ENCODE measurements at places on chromosomes 2 and 18. TPM values are rescaled to one million over a fixed set of nuclear protein-coding genes. Genes with fewer than 3 reads are reported as not detected.

GRCh38 chr2:235958221-235958930 is 209.8 kb downstream of the GBX2 start:
- no peak for DNase-seq
- no peaks in the 10 kb centered on the region for H3K4me1 ChIP-seq
- H3K27ac ChIP-seq, result no peak overlapping the region
- H3K4me3 ChIP-seq, result no peak overlapping the region
- no peaks in the 10 kb centered on the region for H3K36me3 ChIP-seq

- peaks cover 63% of the 10 kb centered on the region for H3K27me3 ChIP-seq
- no peak for DNase-seq
- no peaks in the 10 kb centered on the region for H3K36me3 ChIP-seq
- H3K4me1 ChIP-seq, result peaks cover 13% of the 10 kb centered on the region
These were observed at the start of gene INHBB for GRCh38 chr2:120346026-120346666. TSS of gene INHBB (plus strand) at chr2:120346136. CDS start at chr2:120346189, 53 bp downstream.

GRCh38 chr18:73487966-73488365 is 620.2 kb upstream of the NETO1 start:
- DNase-seq, result no peak
- no peaks in the 10 kb centered on the region for H3K4me1 ChIP-seq
- H3K4me3 ChIP-seq, result no peak overlapping the region

The WNT6 gene
- not detected for total RNA-seq

DNA sequence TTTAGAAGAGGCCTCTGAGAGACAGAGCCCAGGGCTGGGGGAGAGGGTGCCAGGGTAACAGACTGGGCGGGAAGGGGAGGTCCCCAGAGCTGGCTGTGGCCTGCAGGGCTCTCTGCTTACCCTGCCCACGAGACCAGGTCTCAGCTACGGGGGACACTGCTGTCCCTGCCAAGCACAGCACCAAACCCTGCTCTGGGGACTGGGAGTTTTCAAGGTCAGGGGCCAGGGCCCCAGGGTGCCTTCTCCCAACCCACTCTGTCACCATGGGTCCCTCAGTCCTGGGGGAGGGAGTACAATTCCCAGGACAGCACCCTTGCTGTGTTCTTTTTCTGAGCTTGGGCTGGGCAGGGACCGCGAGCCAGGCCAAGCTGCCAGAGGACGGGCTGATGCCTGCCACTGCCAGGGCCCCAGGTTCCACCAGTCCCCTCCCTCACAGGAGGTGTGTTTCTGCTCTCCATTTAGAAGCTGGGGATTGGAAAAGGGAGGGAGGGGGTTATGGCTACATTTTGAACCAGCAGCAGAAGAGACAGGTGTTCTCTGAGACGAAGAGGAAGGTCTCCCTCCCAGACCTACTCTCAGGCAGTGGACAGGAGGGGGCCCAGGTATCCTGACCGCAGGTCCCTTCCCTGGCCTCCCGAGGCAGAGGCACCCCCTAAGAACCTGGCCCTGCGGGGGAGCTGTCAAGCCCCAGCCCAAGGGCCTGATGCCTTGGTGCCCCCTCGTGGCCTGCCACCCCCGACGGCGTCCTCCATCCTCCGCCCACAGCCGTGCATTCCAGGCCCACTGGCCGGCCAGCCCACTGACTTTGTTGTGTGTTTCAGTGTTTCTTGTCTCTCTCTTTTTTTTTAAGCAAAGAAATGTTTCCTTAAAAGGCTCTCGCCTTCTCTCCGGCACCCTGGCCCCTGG is 80.4 kb downstream of the TNS1 start:
- H3K27ac ChIP-seq, result no peak overlapping the region
- no peaks in the 10 kb centered on the region for H3K4me1 ChIP-seq
- no peaks in the 10 kb centered on the region for H3K27me3 ChIP-seq

DNA sequence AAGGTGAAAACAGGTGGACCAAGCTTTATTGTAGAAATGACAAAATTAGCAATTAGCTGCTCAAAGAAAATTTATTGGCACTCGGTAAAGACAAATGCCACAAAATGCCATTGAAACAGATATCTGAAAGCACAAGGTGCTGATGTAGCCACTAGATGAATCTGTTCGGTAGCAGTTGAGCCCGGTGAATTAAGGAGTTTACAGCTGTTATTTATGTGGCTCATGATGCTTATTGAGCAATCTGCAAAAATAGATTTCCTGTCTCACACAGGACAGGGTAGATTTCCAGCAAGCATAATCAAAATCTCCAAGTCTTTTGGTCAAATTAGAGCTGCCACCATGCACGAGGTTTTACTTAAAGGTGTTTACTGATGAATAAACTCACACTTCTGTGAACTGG is 182.2 kb downstream of the PPP1R1C start:
- no peaks in the 10 kb centered on the region for H3K36me3 ChIP-seq
- no peaks in the 10 kb centered on the region for H3K27me3 ChIP-seq
- H3K4me1 ChIP-seq, result no peaks in the 10 kb centered on the region
- DNase-seq, result peak; percentile 30

DNA sequence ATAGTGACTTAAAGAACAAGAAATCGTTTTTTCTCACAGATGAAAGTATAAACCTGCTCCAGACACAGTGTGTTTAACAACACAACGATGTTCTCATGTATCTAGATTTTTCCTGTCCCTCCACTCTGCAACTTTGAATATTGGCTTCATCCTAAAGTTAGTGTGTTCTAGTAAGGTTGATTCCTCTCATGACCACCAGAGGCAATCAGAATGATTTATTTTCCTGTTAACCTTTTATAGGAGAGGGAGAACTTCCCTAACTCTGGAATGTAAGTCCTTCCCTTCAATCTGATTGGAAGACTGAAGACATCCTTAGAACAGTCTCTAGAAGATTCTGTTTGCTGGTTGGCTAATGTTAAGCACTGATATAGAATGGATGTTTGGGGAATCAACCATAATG is 41.0 kb upstream of the TAF4B start:
- no peaks in the 10 kb centered on the region for H3K36me3 ChIP-seq
- H3K4me1 ChIP-seq, result no peaks in the 10 kb centered on the region
- no peaks in the 10 kb centered on the region for H3K27me3 ChIP-seq
- no peak overlapping the region for H3K27ac ChIP-seq
- peak; percentile 1 for DNase-seq

GRCh38 chr2:47636596-47637264 is 146.2 kb upstream of the MSH6 start:
- H3K27me3 ChIP-seq, result no peaks in the 10 kb centered on the region
- DNase-seq, result no peak
- H3K4me3 ChIP-seq, result no peak overlapping the region
- H3K4me1 ChIP-seq, result no peaks in the 10 kb centered on the region
- no peak overlapping the region for H3K27ac ChIP-seq

The TEX44 gene
- not detected for total RNA-seq

GRCh38 chr2:231886071-231886681 is 40.0 kb downstream of the NPPC start:
- peaks cover 24% of the 10 kb centered on the region for H3K4me1 ChIP-seq
- DNase-seq, result no peak
- no peaks in the 10 kb centered on the region for H3K36me3 ChIP-seq
- no peak overlapping the region for H3K4me3 ChIP-seq
- H3K27me3 ChIP-seq, result peaks cover 60% of the 10 kb centered on the region

DNA sequence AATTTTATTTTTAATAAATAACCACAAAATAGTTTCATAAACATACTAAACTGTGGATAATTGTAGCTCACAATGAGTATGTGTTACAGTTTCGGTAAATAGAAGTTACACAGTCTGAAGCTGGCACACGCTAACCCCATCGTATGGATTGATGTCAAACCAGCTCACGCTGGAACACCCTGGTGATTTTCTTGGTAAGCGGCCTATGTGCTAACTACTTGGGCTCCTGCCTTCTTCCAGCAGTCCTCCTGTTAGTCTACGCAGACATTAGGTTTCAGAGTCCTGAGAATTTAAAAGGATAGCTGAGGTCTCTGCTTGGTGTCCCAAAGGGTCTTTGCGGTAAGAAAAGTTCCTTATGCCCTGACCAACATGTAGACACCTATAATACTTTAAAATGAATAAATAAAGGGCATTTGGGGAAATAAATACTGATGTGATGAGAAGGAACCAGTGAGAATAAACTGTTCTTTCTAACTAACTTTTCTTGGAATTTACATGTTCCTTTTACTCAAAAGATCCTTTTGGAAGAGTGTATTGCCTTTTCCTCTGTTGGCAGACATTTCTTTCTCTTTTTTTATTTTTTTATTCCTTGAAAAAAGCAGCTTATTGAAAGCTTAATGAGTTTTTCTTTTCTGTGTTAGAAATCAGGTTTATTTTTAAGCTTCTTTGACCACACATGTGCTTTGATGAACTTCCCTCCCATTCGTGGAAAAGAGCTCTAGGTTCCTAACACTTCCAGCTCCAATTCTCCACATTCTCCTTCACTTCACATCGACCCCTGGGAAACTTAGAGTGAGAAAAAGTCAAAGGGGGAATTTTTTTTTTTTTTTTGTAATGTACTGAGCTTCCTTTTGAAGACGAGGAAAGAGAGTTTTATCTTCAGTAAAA is 322.2 kb downstream of the IRS1 start:
- H3K27ac ChIP-seq, result no peak overlapping the region
- no peaks in the 10 kb centered on the region for H3K36me3 ChIP-seq
- no peak overlapping the region for H3K4me3 ChIP-seq
- no peak for DNase-seq
- no peaks in the 10 kb centered on the region for H3K4me1 ChIP-seq

The SOCS6 gene
- 15.5 TPM for total RNA-seq

DNA sequence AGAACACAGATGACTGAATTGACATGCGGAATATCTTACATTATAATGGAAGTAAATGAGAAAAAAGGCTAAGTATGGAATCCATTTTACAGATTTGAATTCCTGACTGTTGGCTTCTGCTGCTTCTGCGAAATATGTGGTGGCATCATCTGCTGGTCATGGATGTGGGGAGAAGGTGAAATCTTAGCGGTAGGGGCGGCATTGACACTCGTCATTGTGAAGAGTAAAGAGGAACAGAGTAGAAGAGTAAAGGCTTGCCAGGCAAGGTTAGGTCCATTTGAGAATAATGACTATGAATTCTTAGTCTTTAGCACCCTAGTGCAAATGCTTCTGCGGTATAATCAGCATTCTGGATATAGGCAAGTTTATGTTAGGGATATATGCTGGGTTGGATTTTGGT is 32.4 kb downstream of the ACTR3 start:
- no peaks in the 10 kb centered on the region for H3K27me3 ChIP-seq
- DNase-seq, result no peak
- no peak overlapping the region for H3K27ac ChIP-seq
- no peaks in the 10 kb centered on the region for H3K4me1 ChIP-seq

DNA sequence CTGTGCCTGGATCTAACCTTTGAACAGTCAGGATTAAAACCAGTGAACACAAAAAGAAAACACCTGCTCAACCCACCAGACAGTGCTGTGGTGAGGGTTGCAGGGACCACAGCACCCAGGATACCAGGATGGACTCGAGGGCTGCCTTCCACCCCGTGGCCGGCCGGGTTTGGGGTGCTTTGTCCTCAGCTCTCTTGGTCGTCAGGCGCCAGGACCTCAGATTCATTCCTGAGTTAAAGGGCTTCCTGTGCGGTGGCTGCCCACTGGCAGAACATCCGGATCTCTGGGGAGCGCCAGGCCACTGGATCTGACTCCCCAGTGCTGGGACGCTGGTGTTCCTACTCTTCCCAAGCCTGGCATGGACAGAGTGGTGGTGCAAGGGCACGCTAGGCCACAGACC is 239.8 kb downstream of the TFCP2L1 start:
- H3K4me3 ChIP-seq, result no peak overlapping the region
- H3K36me3 ChIP-seq, result no peaks in the 10 kb centered on the region
- no peaks in the 10 kb centered on the region for H3K27me3 ChIP-seq
- no peak overlapping the region for H3K27ac ChIP-seq

GRCh38 chr2:14194233-14194632 is 438.3 kb upstream of the LRATD1 start:
- H3K4me1 ChIP-seq, result no peaks in the 10 kb centered on the region
- no peaks in the 10 kb centered on the region for H3K36me3 ChIP-seq
- no peak for DNase-seq
- H3K4me3 ChIP-seq, result no peak overlapping the region
- H3K27me3 ChIP-seq, result peaks cover 28% of the 10 kb centered on the region
- H3K27ac ChIP-seq, result no peak overlapping the region

The RPL37A gene
- total RNA-seq, result 2,535 TPM

- no peak overlapping the region for H3K4me3 ChIP-seq
- H3K4me1 ChIP-seq, result peaks cover 6% of the 10 kb centered on the region
- H3K27ac ChIP-seq, result no peak overlapping the region
- DNase-seq, result peak; percentile 53
- no peaks in the 10 kb centered on the region for H3K36me3 ChIP-seq
- no peaks in the 10 kb centered on the region for H3K27me3 ChIP-seq
These were observed 115.1 kb downstream of the SH3BP4 start for GRCh38 chr2:235066895-235067294.

The IL36RN gene
- total RNA-seq, result not detected

GRCh38 chr2:173713904-173714555 is 251.1 kb downstream of the SP3 start:
- DNase-seq, result no peak
- H3K36me3 ChIP-seq, result no peaks in the 10 kb centered on the region
- H3K27me3 ChIP-seq, result peaks cover 4% of the 10 kb centered on the region
- no peak overlapping the region for H3K27ac ChIP-seq
- H3K4me1 ChIP-seq, result no peaks in the 10 kb centered on the region

GRCh38 chr18:46040747-46041104 is 31.3 kb downstream of the PSTPIP2 start:
- no peaks in the 10 kb centered on the region for H3K36me3 ChIP-seq
- H3K27me3 ChIP-seq, result no peaks in the 10 kb centered on the region
- DNase-seq, result no peak
- no peak overlapping the region for H3K27ac ChIP-seq
- no peaks in the 10 kb centered on the region for H3K4me1 ChIP-seq

- no peaks in the 10 kb centered on the region for H3K4me1 ChIP-seq
- H3K36me3 ChIP-seq, result peaks cover 55% of the 10 kb centered on the region
- no peaks in the 10 kb centered on the region for H3K27me3 ChIP-seq
- no peak for DNase-seq
These were observed 16.8 kb downstream of the RPL31 start for GRCh38 chr2:101018934-101019333.

- H3K36me3 ChIP-seq, result no peaks in the 10 kb centered on the region
- peaks cover 3% of the 10 kb centered on the region for H3K4me1 ChIP-seq
- no peaks in the 10 kb centered on the region for H3K27me3 ChIP-seq
- DNase-seq, result no peak
- H3K27ac ChIP-seq, result no peak overlapping the region
These were observed 148.8 kb downstream of the SMAD7 start for GRCh38 chr18:48801728-48802542.

GRCh38 chr2:122734766-122735424 is 979.4 kb downstream of the TSN start:
- DNase-seq, result peak; percentile 46
- no peak overlapping the region for H3K4me3 ChIP-seq
- H3K27me3 ChIP-seq, result no peaks in the 10 kb centered on the region
- H3K27ac ChIP-seq, result no peak overlapping the region
- H3K36me3 ChIP-seq, result no peaks in the 10 kb centered on the region
- H3K4me1 ChIP-seq, result peaks cover 7% of the 10 kb centered on the region

DNA sequence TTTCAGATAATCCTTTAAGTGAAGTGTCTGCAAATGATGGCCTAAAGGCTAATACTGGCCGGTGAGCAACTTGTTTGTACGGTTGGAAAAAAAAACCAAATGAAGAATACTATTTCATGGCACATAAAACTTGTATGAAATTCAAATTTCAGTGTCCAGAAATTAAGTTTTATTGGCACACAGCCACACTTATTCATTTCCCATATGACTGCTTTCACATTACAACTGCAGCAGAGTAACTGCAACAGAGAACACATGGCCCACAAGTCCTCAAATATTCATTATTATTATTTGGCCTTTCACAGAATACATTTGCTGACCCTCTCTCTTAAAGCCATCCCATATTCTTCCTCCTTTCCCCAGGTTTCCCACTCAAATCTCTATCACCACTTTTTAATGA is 1268.6 kb downstream of the LRP1B start:
- no peak overlapping the region for H3K4me3 ChIP-seq
- no peak overlapping the region for H3K27ac ChIP-seq
- no peaks in the 10 kb centered on the region for H3K36me3 ChIP-seq
- H3K27me3 ChIP-seq, result no peaks in the 10 kb centered on the region
- DNase-seq, result no peak
